ENCODE measurements at places on chromosomes 1 and 21. TPM values are rescaled to one million over a fixed set of nuclear protein-coding genes. Genes with fewer than 3 reads are reported as not detected.

NPHP4 gene
- 14.8 TPM for total RNA-seq

DNA sequence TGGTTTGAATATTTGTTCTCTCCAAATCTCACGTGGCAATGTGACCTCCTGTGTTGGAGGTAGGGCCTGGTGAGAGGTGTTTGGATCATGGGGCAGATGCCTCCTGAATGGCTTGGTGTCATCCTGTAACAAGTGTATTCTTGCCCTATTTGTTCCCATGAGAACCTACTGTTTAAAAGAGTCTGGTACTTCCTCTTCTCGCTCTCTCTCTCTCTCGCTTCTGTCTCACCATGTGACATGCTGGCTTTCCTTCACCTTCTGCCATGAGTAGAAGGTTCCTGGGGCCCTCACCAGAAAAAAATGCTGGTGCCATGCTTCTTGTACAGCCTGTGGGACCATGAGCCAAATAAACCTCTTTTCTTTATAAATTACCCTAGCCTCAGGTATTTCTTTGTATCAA lies 8.4 kb upstream of the PAXBP1 start:
- H3K27ac ChIP-seq: no peak overlapping the region
- peaks cover 5% of the 10 kb centered on the region for H3K4me1 ChIP-seq
- no peaks in the 10 kb centered on the region for H3K36me3 ChIP-seq

SELP gene
- 0.87 TPM for total RNA-seq

DNA sequence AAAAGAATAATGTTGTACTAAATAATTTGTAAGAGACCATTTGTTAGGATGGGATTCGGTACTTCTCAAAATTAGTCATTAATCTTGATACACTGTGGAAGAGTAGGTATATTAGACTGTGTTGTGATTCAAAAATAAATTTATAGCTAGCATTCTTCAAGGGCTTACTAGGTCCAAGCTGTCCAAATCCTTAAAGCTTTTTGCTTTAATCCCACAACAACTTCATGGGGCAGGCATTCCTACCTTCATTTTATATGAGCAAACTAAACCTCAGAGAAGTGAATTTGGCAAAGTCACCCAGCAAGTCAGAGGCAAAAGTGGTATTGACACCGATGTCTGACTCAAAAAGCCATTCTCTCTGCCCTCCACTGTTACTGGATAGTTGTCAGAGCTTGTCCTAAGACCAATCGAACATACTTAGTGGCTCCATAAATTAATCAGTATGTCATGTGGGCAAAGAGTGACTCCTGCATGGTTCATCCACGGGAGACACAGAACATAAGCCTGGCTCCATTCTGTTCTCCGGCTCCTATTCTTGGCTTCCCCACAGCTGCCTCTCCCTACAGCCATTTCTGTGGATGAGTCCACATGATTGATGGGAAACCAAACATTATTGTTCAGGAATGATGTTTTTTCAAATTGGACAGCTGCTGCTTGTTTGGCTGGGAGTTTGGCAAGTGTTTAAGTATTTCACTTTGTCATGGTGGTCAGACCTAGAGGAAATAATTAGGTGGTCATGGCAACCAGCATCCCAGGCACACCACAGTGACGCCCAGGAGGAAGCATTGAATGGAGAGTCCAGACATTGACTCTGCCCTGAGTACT lies 133.4 kb upstream of the FGGY start:
- H3K36me3 ChIP-seq: no peaks in the 10 kb centered on the region
- no peak overlapping the region for H3K27ac ChIP-seq
- no peaks in the 10 kb centered on the region for H3K27me3 ChIP-seq
- no peak overlapping the region for H3K4me3 ChIP-seq

GPA33 gene
- 0.34 TPM for total RNA-seq

DNA sequence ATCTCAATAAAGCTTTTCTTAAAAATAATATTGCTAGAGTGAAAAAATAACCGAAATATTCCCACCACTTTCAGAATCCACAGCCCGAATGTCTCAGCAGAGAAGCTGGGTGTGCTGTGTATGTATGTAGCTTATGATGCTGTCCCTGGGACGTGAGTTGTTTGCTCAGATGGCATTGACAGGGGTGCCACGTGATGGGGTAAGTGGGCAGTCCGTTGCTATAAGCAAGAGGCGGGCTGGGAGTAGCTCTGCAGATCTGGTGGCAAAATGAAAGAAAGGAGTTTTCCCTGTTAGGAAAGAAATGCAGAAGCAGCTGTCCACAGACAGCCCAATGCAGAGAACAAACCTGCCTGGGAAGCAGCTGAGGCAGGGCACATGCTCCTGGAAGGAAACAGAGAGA lies 3.8 kb upstream of the FAM20B start:
- no peak for DNase-seq
- peaks cover 4% of the 10 kb centered on the region for H3K4me1 ChIP-seq
- no peak overlapping the region for H3K4me3 ChIP-seq
- no peak overlapping the region for H3K27ac ChIP-seq
- no peaks in the 10 kb centered on the region for H3K36me3 ChIP-seq

DNA sequence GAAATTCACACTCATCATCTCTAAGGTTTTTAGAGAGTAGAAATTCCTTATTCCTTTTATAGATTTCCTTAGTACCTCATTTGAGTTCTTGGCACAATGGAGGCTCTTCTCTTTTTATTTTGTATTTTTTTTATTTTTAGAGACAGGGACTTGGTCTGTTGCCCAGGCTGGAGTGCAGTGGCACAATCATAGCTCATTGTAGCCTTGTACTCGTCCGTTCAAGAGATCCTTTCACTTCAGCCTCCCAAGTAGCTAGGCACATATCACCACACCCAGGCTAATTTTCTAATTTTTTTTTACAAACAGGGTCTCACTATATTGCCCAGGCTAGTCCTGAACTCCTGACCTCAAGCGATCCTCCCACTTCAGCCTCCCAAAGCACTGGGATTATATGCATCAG lies 29.6 kb downstream of the RGL1 start:
- H3K36me3 ChIP-seq: no peaks in the 10 kb centered on the region
- H3K27me3 ChIP-seq: no peaks in the 10 kb centered on the region
- no peaks in the 10 kb centered on the region for H3K4me1 ChIP-seq
- no peak for DNase-seq
- H3K27ac ChIP-seq: no peak overlapping the region

DNA sequence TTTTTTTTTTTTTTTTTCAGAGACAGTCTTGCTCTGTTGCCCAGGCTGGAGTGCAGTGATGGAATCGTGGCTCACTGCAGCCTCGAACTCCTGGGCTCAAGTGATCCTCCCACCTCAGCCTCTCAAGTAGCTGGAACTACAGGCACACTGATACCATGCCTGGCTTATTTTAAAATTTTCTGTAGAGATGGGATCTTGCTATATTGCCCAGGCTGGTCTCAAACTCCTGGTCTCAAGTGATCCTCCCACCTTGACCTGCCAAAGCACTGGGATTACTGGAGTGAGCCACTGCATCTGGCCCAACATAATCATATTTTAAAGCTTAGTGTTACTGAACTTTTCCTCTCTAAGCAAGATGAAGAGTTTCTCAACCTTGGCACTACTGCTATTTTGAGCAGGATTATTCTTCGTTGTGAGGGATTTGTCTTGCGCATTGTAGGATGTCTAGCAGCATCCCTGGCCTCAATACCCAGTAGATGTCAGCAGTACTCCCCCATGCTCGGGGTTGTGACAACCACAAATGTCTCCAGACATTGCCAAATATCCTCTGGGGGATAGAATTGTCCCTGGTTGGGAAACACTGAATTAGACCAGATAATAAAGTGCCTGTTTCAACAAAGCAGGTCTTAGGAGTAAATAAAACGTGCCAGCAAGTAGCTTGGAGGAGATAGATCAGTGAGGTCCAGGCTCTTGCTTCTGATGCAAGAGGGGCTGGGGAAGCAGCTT lies 15.1 kb upstream of the THRAP3 start:
- no peak for DNase-seq
- H3K4me1 ChIP-seq: no peaks in the 10 kb centered on the region
- no peak overlapping the region for H3K27ac ChIP-seq
- H3K4me3 ChIP-seq: no peak overlapping the region
- no peaks in the 10 kb centered on the region for H3K36me3 ChIP-seq

- H3K36me3 ChIP-seq: no peaks in the 10 kb centered on the region
- H3K27me3 ChIP-seq: no peaks in the 10 kb centered on the region
- H3K4me1 ChIP-seq: no peaks in the 10 kb centered on the region
- no peak for DNase-seq
- H3K4me3 ChIP-seq: no peak overlapping the region
These were observed 230.9 kb downstream of the LTN1 start for GRCh38 chr21:28761674-28762356.

DNA sequence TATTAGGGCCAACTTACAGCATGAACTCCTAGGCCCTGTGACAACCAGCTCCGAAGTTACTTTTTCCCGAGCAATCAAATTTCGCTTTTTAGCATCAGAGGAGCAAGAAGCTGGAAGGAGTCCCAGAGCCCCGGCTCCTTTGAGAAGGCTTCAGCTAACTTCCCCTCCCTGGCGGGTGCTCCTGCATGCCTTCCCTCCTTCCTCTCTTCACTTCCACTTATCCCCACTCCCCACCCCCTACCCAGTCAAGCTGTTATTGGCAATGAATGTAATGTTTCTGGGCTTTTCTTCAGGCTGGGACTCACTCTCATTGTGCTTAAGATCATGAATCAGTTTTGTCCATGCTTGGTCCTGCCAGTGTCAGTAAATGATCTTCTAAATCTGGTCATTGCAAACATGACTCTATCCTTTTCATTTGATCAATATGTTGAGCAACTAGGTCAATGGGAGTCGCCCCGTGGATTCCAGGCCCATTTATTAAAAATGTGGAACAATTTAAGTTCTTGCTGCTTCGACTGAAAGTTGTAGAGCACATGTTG lies 94.5 kb upstream of the TSPAN2 start:
- H3K4me3 ChIP-seq: no peak overlapping the region
- no peak for DNase-seq
- no peaks in the 10 kb centered on the region for H3K4me1 ChIP-seq
- H3K27ac ChIP-seq: no peak overlapping the region
- H3K27me3 ChIP-seq: no peaks in the 10 kb centered on the region

- H3K27ac ChIP-seq: no peak overlapping the region
- H3K4me1 ChIP-seq: no peaks in the 10 kb centered on the region
- no peaks in the 10 kb centered on the region for H3K36me3 ChIP-seq
- no peak overlapping the region for H3K4me3 ChIP-seq
- H3K27me3 ChIP-seq: peaks cover 3% of the 10 kb centered on the region
These were observed 24.7 kb downstream of the ACKR1 start for GRCh38 chr1:159229260-159229885.

DNA sequence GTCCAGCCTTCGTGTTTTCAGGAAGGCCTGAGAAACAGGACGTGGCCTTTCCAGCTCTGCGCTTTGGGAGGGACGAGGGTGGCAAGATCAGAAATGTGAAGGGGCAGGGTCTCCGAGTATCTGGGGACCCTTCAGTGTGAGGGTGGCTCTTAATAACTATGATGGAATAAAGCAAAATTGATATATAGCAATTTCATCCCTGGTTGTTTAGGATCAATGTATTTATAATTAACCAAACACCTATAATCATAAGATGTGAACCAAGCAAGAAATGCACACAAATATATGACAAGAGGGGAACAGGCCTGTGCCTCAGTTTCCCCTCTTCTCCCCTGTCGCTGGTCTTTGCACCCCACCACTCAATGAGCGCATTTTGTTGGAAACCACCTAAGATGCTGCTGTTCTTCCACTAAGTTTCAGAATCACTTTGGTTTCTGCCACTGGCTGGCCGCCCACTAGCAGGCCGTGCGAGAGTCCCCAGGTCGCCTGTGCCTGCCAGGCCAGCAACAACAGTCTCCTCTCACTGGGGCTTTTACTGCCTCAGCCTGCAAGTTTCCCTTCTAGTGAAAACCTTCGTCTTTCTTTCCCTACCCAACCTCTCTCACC lies 36.6 kb downstream of the UBASH3A start:
- H3K36me3 ChIP-seq: no peaks in the 10 kb centered on the region
- no peaks in the 10 kb centered on the region for H3K27me3 ChIP-seq
- DNase-seq: no peak
- H3K27ac ChIP-seq: no peak overlapping the region
- H3K4me3 ChIP-seq: no peak overlapping the region

GRCh38 chr21:37463083-37463801 lies 96.7 kb downstream of the DYRK1A start:
- DNase-seq: peak; percentile 68
- H3K4me3 ChIP-seq: no peak overlapping the region
- H3K4me1 ChIP-seq: peaks cover 64% of the 10 kb centered on the region
- H3K36me3 ChIP-seq: no peaks in the 10 kb centered on the region

DNA sequence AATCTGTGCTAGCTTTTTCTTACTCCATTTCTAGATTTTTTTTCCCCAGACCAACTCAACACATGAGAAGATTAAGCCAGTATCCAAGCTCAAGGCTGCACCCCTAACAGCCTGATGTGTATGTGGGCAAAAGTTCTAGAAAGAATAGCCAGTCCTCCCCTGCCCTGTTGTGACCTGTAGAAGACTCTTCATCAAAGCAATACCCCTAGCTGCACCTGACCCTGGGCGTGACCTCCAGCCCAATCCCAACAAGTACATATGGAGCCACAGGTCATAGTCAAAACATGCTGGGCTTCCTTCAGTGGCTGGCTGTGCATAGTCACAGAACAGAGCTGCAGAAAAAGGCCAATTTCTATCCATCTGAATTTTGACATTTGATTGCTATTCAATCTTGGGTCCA lies 72.5 kb downstream of the ATP1A1 start:
- no peaks in the 10 kb centered on the region for H3K36me3 ChIP-seq
- no peaks in the 10 kb centered on the region for H3K27me3 ChIP-seq
- no peak overlapping the region for H3K4me3 ChIP-seq
- DNase-seq: no peak
- no peak overlapping the region for H3K27ac ChIP-seq
- H3K4me1 ChIP-seq: no peaks in the 10 kb centered on the region

DNA sequence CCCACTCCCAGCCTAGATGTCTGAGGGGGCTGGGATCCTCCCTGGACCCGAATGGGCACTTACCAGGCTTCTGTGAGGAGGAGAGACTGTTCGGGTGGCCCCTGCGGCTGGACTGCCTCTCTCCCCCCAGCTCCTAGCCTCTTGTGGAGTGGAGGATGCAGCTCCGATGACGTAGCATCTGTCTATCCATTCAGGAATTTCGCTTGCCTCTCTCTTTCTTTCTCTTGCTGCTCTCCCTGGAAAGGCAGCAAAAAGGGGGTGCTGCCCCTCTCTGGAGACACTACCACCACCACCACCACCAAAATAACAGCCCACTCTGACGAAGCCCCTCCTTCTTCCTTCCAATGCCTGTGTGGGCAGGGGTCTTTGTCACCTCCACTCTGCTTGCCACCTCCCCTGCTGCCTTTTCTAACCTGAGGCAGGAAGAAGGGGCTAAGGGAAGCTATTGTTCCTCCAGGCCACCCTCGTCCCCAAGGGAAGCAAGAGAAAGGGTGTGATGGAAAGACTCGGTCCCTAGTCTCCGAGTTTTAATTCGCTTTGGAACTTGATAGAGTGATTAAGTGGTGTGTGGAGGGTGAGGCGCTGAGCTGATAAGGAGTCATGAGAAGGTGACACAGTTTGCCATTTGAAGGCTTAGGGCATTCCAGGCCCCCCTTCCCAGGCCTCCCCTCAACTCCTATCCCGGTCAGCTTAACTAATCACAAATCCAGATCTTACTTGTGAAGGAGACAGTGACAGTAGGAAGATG lies 60.5 kb downstream of the RHBG start:
- H3K36me3 ChIP-seq: no peaks in the 10 kb centered on the region
- H3K27me3 ChIP-seq: no peaks in the 10 kb centered on the region
- DNase-seq: no peak
- H3K4me3 ChIP-seq: no peak overlapping the region
- no peaks in the 10 kb centered on the region for H3K4me1 ChIP-seq

TNFSF18 gene
- total RNA-seq: not detected
